ENCODE measurements at places on chromosomes 1 and 21.

GRCh38 chr1:227774821-227775661 lies 39.8 kb downstream of the SNAP47 start:
- DNase-seq, result no peak

GRCh38 chr1:236759252-236759859 lies 35.7 kb upstream of the MTR start:
- DNase-seq, result no peak

- no peak for DNase-seq
Observed at GRCh38 chr1:110150330-110151174, at the start of gene SLC6A17. Gene SLC6A17 (plus strand): TSS chr1:110150494. CDS start chr1:110166930, 16,436 bp downstream.

- no peak for DNase-seq
Observed at GRCh38 chr1:54791880-54792522, 9.1 kb downstream of the TTC22 start.

DNA sequence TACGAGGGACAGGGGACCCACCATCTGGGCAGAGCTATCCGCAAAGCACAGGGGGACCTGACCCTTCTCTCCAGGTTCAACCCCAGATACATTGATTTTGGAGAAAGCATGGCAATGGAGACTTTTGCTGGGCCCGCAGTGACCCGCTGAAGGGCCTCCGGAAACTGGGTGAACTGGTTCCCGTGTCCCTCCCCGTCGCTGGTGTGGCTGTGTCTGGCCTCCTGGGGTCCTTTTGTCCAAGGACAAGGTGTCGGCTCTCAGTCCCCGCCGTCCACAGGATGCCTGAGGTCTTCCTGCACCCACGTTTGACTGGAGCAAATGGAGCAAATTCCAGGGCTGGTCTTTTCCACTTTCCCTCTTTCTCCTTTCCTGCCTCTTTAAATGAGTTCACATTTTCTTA lies 176.3 kb downstream of the PRDM16 start:
- DNase-seq, result no peak

DNA sequence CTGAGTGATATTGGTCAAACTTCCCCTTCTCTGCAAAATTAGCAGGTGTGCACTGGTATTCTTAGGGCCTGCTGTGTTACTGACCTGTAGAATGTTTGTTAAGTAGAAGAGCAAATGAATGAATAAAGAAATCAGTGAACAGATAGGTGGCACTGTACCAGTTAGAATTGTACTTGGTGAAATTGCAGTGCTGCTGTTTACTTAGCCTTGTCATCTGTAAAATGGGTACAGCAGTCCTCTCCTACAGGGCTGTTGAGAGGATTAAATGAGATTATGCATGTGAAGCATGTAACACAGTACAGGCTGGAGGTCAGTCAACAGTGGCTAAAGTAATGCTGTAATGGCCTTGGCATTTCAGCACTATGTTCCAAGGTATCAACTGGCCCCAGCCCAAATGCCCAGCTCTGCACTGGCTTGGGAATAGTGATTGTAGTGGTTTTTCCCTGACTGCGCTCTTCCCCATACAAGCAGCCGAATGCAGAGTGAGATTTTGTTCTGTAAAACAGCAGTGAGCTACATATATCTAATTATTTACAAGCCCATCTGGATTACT lies 10.5 kb downstream of the VANGL1 start:
- no peak for DNase-seq

DNA sequence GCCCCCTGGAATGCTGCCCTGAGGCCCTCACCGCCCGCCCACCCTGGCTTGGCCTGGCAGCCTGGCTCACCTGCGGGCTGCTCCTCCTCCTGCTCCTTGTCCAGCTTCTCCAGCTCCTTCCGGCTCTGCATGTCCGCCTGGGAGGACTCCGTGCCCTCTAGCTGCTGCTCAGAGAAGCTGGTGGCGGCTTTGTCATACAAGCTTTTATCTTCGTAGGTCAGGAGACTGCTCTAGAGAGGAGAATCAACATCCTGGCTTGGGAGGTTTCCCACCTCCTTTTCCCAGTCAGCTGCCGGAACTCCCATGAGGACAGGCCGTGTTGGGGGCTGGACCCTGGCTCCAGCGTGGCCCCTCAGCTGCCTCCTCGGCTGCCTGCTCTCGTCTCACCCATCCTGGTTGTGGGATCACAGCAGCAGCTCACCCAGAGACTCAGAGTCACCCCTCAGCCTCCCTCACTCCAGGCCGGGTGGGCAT lies 36.6 kb upstream of the TMEM52 start:
- DNase-seq, result no peak

GRCh38 chr21:28923439-28923975 lies 69.2 kb downstream of the LTN1 start:
- DNase-seq, result no peak

GRCh38 chr1:151802372-151802771 lies 2.8 kb downstream of the LINGO4 start:
- no peak for DNase-seq

- DNase-seq, result no peak
Observed at GRCh38 chr1:76021846-76022245, 52.7 kb upstream of the ST6GALNAC3 start.

GRCh38 chr1:37362594-37363385 lies 111.6 kb upstream of the ZC3H12A start:
- no peak for DNase-seq

GRCh38 chr1:10538646-10539355 lies 64.1 kb downstream of the PEX14 start:
- DNase-seq, result no peak

- DNase-seq, result no peak
Observed at GRCh38 chr1:153833171-153833570, 58.0 kb downstream of the SLC27A3 start.

GRCh38 chr1:18934205-18935000 lies 22.1 kb downstream of the IFFO2 start:
- DNase-seq, result no peak

- no peak for DNase-seq
Observed at GRCh38 chr1:247335882-247336281, 4.2 kb upstream of the ZNF496 start.

- DNase-seq, result no peak
Observed at GRCh38 chr21:16169779-16170178, 440.0 kb downstream of the USP25 start.

DNA sequence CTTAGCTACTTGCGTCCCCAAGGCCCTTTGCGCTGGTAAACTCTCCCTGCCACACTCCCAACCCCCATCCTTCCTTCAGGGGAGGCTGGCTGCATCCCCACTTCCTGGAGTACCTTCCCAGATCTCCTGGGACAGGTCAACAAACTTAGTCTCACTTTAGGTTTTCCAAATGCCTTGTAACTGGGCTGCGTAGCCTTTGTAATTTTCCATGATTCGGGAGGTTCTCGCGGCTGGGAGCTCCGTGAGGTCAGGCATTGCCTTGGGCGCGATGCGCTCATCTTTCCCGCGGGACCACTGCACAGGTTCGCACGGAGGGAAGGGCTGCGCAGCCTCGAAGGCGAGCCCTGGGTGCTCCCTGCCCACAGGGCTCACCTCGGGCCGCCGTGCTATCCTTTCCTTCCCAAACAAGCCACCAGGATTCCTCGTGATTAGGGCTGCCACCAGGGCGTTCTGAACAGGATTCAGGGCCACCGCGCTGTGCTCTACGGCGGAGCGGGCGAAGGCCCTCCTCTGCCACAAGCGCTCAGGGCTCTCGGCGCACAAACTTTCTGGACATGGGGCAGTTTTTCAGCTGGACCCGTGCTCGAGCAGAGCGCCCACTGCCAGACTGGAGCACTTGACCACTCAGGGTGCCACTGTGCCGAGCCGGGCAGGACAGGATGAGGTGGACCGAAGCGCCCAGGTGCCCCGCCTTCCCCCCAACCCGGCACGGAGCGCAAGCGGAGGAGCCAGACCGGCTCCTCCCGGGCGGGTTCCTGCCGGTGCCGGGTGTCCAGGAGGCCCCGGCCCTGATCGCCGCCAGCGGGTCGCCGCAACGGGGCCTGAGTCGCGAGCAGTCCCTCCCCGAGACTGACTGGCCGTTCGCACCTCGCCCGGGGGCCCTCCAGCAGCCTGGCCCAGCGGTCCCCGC lies 1.1 kb downstream of the TMPRSS2 start:
- no peak for DNase-seq

DNA sequence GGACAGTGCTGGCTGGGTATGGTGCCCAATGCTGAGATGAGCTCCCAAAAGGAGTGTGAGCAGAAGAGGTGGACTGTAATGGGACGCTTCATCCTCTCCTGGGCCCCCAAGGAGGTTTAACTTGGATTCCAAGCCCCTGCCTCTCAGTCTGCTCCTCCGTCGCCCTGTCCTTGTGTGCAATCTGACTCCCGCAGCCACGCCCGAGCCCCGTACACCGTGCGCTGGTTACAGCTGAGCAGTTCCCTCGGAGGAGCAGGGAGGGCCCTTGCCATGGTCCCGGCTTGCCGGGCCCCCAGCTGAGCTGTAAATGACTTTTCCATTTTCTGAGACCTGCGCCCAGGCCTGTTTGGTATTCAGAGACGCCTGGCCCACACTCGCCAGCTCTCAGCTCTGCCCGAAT lies 53.7 kb downstream of the PAX7 start:
- no peak for DNase-seq

- no peak for DNase-seq
Observed at GRCh38 chr1:29878501-29878900, 642.2 kb downstream of the PTPRU start.
